ENCODE measurements at places on chromosomes 11 and 22.

DNA sequence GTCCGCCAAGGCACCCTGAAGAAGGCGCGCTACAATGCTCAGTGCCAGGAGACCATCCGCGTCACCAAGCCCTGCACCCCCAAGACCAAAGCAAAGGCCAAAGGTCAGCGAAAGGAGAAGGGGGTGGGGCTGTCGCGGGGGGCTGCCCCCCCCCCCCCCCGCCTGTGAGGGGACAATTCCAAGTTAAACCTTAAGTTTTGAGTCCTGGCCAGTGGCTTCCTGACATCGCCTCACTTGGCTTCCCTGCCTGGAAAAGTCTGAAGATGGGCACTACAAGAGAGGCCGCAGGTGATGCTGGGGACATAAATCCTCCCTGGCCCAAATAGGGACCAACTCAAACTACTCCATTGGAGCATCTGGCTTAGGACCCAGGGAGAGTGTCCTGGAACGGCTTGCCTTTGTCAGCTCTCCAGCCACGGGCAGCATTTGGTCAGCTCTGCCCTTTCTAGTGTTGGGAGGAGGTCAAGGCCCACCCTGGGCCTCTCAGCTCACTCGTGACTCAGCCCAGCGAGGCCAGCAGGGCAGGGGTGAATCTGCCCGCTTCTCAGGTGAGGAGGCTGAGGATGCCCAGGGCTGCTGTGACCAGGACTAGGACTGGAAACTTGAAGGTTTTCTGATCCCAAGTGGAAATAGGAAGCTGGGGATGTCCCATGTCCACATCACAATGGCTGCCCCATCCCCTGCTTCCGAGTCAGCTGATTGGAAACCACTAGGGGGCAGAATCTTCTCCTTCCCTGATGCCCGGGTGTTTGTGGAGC is 1.4 kb downstream of the MDK start:
- DNase-seq = no peak

GRCh38 chr22:20651286-20651685 is 122.6 kb upstream of the SERPIND1 start:
- DNase-seq = no peak

DNA sequence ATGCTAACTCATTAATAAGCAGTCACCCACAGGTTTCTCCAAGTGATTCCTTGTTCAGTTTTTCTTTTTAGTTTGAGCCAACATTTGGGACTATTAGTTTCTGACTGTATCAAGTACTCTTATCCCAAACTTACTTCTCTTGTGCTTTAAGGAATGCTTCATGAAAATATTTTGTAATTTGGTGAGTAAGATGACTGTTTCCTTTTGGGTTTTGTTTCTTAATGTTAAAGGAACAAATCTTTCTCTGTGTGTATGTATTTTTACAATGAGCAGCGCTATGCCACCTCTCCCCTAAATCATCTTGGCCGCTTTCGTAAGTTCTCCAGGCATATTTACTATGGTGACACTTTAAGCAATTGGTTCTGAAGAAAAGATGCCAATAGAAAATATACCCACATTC is 72.4 kb downstream of the LDLRAD3 start:
- DNase-seq = no peak

DNA sequence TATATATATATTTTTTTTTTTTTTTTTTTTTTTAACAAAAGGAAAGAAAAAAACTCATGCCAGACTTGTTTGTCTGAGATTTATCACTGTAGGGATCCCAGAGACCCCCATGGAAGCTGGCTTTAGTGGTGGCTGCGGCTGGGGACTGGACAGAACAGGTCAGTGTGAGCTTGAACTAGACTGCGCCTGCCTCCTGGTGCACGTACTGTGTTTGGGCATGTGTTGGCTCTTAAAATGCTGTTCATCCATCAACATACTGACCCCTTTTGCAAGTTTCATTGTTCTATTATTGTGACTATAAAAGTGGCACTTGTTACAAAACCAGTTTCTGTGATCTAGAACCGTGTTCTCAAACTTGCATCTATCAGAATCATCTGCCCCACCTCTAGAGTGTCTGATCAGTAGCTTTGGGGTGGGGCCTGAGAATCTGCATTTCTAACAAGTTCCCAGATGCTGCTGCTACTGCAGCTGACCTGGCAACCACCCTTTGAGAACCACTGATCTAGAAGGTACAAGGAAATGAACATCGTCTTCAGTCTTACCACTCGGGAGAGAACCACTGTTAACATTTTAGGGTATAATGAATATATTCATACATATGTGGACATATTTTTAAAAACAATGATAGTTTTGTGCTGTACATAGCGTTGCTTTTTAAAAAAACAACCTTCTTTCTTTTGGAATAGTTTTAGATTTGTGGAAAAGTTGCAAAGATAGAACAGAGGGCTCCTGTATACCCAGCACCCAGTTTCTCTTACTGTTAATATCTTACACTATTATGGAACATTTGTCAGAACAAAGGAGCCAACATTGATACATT is 54.0 kb downstream of the ZNRF3 start:
- no peak for DNase-seq

GRCh38 chr11:32829157-32829679 is 509 bp upstream of the PRRG4 start:
- no peak for DNase-seq

Measured in activated T-helper 1 cell treated with anti-CD3 and anti-CD28 coated beads, Interleukin-2, amount 50 U/mL, for 16 hours (primary cell).